ENCODE measurements at places on chromosomes 5 and 9.

- no peak for DNase-seq
These were observed 33.8 kb upstream of the FYB1 start for GRCh38 chr5:39253196-39253595.

GRCh38 chr9:87542141-87542540, 44.5 kb downstream of the DAPK1 start:
- no peak for DNase-seq

DNA sequence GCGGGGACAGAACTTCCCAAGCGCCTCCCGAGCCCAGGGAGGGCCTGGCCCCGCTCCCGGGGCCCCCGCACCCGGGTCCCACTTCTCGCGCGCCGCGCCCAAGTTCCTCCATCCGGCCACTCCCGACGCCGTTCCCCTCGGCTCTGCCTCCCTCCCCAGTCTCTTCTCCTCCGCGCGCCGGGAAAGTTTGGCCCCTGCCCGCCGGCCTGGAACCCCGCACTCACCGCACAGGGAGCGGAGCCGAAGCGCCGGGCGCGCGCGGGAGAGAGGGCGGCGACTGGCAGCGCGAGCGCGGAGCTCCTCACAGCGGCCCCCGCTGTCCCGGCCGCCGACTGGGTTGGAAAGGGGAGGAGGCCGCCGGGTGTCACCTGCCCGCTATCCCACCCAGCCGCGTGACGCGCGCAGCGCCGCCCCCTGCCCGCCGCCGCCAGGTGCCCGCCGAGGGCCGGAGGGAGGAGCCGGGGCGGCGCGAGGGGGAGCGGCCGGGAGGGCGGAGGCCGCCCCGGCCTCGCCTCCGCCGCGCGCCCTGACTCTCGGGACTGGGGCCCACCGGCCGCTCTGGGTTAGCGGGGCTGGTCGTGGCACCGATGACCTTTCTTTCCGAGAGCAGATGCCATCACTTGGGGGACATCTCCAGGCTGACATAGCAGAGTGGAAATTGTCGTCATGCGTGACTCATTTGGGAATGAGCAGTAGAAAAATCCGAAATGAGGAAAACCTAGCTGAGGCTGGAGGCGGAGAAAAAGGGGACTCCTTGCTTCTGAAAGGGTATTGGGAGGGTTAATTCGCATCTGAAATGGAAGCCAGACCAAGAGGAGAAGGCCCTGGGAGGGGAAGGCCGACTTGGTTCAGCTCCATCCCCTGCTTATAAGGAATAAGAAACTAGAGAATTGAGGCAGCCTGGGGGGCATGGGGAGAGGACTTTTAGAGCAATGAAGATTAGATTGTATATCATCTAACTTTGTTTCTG, at the start of gene ELOVL7:
ELOVL7 (minus strand) TSS at position 334 of the 970 bp plus-strand sequence. CDS start 56,872 bp downstream, outside the sequence.
- DNase-seq: peak; percentile 67

DNA sequence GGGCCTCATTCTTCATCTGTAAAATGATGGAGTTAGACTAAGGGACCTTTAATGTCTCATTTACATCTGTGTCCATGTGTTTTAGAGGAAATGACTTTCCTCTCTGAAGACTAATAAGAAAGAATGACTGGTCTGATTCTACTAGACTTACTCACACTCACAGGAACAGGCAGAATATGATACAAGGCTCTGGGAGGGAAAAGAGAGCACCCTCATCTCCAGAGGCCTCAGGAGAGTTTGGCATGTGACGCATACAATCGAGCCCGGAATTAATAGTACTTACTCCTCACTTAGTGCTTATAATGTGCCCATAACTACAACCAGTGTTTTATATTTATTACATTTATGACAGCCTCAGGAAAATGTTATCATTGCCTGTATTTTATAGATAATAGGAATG, 608.7 kb downstream of the KCTD16 start:
- no peak for DNase-seq

DNA sequence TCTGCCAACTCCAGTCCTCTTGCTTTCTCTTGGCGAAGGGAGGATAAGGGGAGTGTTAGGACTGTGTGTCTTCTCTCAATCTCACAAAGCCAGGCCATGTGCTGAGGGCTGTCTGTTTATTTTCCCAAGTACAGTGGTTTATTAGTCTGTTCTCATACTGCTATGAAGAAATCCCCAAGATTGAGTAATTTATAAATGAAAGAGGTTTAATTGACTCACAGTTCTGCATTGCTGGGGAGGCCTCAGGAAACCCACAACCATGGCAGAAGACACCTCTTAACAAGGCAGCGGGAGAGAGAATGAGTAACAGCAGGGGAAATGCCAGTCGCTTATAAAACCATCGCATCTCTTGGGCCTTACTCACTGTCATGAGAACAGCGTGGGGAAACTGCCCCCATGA, 36.2 kb upstream of the CKS2 start:
- DNase-seq: no peak

DNA sequence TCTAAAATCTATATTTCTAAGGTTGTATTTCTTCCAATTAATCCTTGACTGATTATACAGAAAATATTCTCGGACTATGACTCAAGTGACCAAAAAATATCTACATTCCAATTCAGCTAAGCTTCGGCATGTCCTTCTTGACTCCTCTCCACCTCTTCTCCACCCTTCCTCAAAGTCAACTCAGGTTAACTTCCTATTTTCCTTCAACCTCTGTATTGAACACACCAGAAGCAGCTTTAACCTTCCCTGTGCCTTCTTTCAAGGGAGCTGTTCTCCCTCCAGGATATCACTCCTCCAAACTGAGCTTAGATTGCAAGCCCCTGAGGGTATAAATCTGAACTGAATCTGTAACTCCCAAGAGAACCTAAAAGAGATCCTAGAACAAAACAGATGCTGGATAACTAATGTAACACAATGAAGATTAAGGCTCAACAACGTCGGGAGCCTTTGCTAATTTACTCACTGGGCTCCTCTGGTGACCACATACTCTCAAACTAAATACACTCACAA, 1.1 kb downstream of the SLCO4C1 start:
- no peak for DNase-seq
